ENCODE measurements at places on chromosomes 4 and X.
A peak's percentile ranks its signal among the peaks of the same experiment; 100 is the strongest.

- H3K27me3 ChIP-seq = peaks cover 3% of the 10 kb centered on the region
- no peak overlapping the region for H3K4me3 ChIP-seq
- H3K4me1 ChIP-seq = no peaks in the 10 kb centered on the region
- DNase-seq = no peak
- H3K27ac ChIP-seq = no peak overlapping the region
These were observed 665.1 kb downstream of the RAPGEF2 start for GRCh38 chr4:159768016-159768415.

- peaks cover 7% of the 10 kb centered on the region for H3K4me1 ChIP-seq
- H3K27me3 ChIP-seq = peaks cover 6% of the 10 kb centered on the region
- no peak for DNase-seq
- no peak overlapping the region for H3K27ac ChIP-seq
- H3K4me3 ChIP-seq = no peak overlapping the region
These were observed 29.0 kb downstream of the MECP2 start for GRCh38 chrX:154068560-154068959.

GRCh38 chrX:154008521-154008920, 11.2 kb downstream of the IRAK1 start:
- no peak overlapping the region for H3K27ac ChIP-seq
- H3K4me3 ChIP-seq = no peak overlapping the region
- no peak for DNase-seq
- peaks cover 37% of the 10 kb centered on the region for H3K4me1 ChIP-seq

DNA sequence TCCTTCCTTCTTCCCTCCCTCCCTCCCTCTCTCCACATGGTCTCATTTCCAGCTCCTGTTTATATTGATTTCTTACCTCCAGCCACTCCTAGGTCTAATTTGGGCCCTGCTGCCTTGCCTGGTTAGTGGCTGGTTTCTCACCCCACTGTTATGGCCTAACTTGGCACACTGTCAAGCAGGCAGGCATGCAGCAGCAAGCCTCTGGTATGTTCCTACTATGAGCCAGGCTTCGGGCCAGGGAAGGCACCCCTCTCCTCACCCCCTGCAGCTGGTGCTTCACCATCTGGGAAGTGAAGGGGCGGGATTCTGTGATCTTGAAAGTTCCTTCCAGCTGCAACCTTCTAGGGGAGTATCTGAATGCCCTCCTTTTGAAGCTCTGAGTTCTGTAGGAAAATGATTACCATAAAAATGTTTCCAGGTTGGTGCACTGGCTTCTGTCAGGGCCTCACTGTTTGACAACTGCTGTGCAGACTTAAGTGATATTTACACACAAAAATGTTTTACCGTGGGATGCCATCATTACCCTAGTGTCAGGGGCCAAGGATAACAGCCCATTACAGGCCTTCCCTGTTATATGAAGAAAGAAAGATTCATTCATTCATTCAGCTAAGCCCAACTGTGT, 10.1 kb upstream of the VMA21 start:
- no peak overlapping the region for H3K4me3 ChIP-seq
- no peak for DNase-seq
- H3K36me3 ChIP-seq = no peaks in the 10 kb centered on the region
- H3K27me3 ChIP-seq = peaks cover 13% of the 10 kb centered on the region
- no peak overlapping the region for H3K27ac ChIP-seq

- H3K27me3 ChIP-seq = no peaks in the 10 kb centered on the region
- DNase-seq = no peak
- no peak overlapping the region for H3K4me3 ChIP-seq
- no peaks in the 10 kb centered on the region for H3K4me1 ChIP-seq
- H3K27ac ChIP-seq = no peak overlapping the region
These were observed 484.5 kb downstream of the IL1RAPL1 start for GRCh38 chrX:29071525-29072320.

- no peak overlapping the region for H3K4me3 ChIP-seq
- H3K36me3 ChIP-seq = peaks cover 4% of the 10 kb centered on the region
- no peak for DNase-seq
- no peak overlapping the region for H3K27ac ChIP-seq
- no peaks in the 10 kb centered on the region for H3K27me3 ChIP-seq
These were observed 215.8 kb upstream of the SMIM31 start for GRCh38 chr4:164538097-164538496.

GRCh38 chr4:107252571-107252970, 216.5 kb upstream of the DKK2 start:
- H3K4me3 ChIP-seq = no peak overlapping the region
- H3K27me3 ChIP-seq = peaks cover 4% of the 10 kb centered on the region
- no peak for DNase-seq
- H3K27ac ChIP-seq = no peak overlapping the region

- H3K36me3 ChIP-seq = no peaks in the 10 kb centered on the region
- H3K4me1 ChIP-seq = no peaks in the 10 kb centered on the region
- H3K27ac ChIP-seq = no peak overlapping the region
- H3K4me3 ChIP-seq = no peak overlapping the region
- peaks cover 4% of the 10 kb centered on the region for H3K27me3 ChIP-seq
These were observed 28.6 kb downstream of the STAP1 start for GRCh38 chr4:67587156-67587555.

- H3K27ac ChIP-seq = no peak overlapping the region
- H3K27me3 ChIP-seq = peaks cover 4% of the 10 kb centered on the region
- DNase-seq = no peak
- no peaks in the 10 kb centered on the region for H3K36me3 ChIP-seq
These were observed 122.9 kb downstream of the PPA2 start for GRCh38 chr4:105350859-105351490.

DNA sequence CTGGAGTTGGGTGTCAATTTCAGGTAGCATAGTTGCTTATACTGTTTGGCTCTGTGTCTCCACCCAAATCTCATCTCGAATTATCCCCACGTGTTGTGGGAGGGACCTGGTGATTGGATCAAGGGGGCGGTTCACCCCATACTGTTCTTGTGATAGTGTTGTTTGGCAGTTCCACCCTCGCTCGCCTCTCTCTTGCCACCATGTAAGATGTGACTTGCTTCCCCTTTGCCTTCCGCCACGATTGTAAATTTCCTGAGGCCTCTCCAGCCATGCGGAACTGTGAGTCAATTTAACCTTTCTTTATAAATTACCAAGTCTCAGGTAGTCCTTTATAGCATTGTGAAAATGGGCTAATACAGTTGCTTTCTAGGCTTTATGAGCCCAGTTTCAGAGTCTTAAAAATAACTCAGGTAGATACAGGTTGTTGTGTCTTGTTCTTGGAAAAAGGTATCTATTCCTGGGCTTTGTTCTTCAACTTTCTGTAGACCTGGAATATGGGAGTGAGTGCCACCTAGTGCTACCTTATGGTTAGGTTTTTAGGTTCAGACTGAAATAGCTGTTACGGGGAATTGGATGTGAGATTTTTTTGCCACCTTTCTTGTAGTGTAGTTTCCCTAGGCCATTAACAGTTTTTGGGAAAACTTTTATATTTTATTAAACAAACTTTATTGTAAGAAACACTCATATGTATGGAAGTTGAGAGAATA, 15.6 kb downstream of the PGK1 start:
- H3K4me1 ChIP-seq = peaks cover 5% of the 10 kb centered on the region
- H3K27ac ChIP-seq = peak overlapping the region; percentile 94
- H3K36me3 ChIP-seq = peaks cover 85% of the 10 kb centered on the region
- no peak for DNase-seq
- H3K27me3 ChIP-seq = no peaks in the 10 kb centered on the region

GRCh38 chrX:133786382-133786781, 199.0 kb downstream of the GPC3 start:
- no peak for DNase-seq
- no peak overlapping the region for H3K4me3 ChIP-seq
- peak overlapping the region; percentile 12 for H3K27ac ChIP-seq
- H3K4me1 ChIP-seq = peaks cover 80% of the 10 kb centered on the region

- H3K4me1 ChIP-seq = no peaks in the 10 kb centered on the region
- H3K27me3 ChIP-seq = no peaks in the 10 kb centered on the region
- no peak overlapping the region for H3K4me3 ChIP-seq
- H3K36me3 ChIP-seq = no peaks in the 10 kb centered on the region
These were observed 160.8 kb downstream of the NAA11 start for GRCh38 chr4:79164907-79165610.

GRCh38 chr4:39718366-39719323, 20.7 kb downstream of the UBE2K start:
- peaks cover 59% of the 10 kb centered on the region for H3K36me3 ChIP-seq
- H3K4me1 ChIP-seq = peaks cover 9% of the 10 kb centered on the region
- H3K4me3 ChIP-seq = no peak overlapping the region
- H3K27me3 ChIP-seq = no peaks in the 10 kb centered on the region
- peak overlapping the region; percentile 15 for H3K27ac ChIP-seq
- no peak for DNase-seq

- H3K36me3 ChIP-seq = peaks cover 52% of the 10 kb centered on the region
- no peak for DNase-seq
- H3K27ac ChIP-seq = peak overlapping the region; percentile 64
- H3K27me3 ChIP-seq = no peaks in the 10 kb centered on the region
- peaks cover 47% of the 10 kb centered on the region for H3K4me1 ChIP-seq
These were observed 134.2 kb downstream of the FNIP2 start for GRCh38 chr4:158903079-158903456.

DNA sequence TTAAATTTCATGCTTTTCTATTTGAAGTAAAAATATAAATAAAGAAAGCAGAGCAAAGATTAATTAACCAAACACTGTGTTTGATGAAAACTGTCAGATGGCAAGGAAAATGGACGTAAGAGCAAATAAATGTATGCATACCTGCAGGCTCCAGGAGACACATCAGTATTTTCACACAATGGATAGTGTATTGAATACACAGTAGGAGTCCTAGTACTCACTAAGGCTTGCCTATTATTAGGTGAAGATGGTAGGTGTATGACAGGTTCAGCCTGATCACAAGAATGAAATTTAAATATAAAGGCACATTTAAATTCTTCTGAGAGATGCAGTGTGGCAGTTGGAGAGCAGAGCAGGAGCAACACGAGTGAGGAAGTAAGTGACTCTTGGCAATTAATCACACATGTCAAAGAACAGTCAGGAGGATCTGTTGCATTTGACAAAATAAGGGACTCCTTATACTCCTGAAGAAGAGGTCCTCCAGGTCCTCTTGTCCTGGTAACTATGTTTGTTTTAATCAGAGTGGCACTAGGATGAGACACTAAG, 106.0 kb upstream of the NDST4 start:
- no peaks in the 10 kb centered on the region for H3K27me3 ChIP-seq
- DNase-seq = no peak
- no peaks in the 10 kb centered on the region for H3K36me3 ChIP-seq
- no peak overlapping the region for H3K4me3 ChIP-seq
- H3K27ac ChIP-seq = no peak overlapping the region

DNA sequence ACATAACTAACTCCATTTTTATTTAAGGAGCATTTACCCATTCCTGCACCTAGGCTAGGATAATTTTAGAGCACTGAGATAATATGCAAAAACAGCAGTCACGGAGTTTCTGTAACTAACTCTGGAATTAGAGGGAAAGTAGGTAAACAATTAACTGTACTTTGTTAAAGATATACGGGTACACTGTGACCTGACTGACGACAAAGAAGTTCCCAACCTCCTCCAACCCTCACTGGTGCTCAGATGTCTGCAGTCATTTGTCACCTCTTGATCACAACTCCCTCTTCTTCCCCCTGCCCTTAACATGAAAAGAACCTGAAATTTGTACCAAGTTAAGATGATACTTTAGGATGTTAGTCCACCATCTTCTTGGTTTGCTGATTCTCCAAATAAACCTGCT, 42.0 kb upstream of the TAPT1 start:
- no peak for DNase-seq
- H3K4me3 ChIP-seq = no peak overlapping the region
- H3K36me3 ChIP-seq = peaks cover 16% of the 10 kb centered on the region
- peak overlapping the region; percentile 84 for H3K27ac ChIP-seq

DNA sequence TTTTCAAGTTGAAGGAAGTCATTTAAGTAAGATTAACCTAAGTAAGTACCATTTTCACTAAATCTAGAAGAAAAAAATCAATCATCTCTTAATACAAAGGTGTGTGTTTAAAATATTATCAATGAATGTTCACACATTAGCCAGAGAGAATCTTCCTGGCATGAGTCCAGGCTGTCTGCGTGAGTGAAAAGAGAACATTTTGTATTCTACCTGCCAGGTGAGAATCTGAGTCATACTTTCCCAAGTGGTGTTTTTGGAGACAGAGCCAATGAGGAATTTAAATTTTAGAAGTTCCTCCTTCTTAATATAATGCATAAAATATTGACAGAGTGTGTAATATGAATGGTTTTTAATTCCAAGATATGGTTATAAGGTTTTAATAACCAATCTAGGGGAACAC, 371.8 kb upstream of the NR3C2 start:
- H3K4me3 ChIP-seq = no peak overlapping the region
- no peaks in the 10 kb centered on the region for H3K27me3 ChIP-seq
- no peak for DNase-seq
- H3K27ac ChIP-seq = no peak overlapping the region
- H3K4me1 ChIP-seq = no peaks in the 10 kb centered on the region

- peaks cover 42% of the 10 kb centered on the region for H3K4me1 ChIP-seq
- no peaks in the 10 kb centered on the region for H3K36me3 ChIP-seq
- H3K27ac ChIP-seq = no peak overlapping the region
- DNase-seq = no peak
- H3K4me3 ChIP-seq = no peak overlapping the region
These were observed 247.0 kb downstream of the C4orf33 start for GRCh38 chr4:129342819-129343408.
